ENCODE measurements at places on chromosomes 12 and 14.

DNA sequence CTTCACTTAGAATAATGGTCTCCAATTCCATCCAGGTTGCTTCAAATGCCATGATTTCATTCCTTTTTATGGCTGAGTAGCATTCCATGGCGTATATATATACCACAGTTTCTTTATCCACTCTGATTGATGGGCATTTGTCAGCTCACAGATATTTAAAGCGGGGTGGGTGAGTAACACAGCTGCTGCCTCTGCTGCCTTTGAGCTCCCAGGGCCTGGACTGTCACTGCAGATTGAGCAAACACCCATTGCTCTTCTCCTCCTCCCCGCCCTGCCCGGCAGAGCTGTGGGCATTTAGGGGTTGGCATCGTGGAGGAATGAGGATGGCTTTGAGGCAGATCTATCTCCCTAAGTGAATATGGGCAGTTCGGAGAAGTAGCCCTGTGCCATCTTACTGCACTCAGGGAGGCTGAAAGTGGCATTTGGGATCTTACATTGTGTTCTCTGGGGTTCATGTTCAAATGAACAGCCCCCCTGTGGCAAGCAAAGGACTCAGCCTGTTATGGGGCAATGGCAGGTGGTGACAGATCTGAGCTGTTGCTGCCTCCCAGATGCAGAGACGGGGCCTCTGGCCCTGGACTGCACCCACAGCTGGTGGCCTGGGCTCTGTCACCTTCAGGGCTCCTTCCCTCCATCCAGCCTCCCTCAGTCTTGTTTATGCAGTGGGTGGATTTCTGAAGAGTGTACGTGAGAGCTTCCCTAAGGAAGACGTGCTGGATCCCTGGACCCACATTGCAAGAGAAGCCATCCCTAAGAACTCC lies 4.9 kb downstream of the RFLNA start:
- DNase-seq: no peak

DNA sequence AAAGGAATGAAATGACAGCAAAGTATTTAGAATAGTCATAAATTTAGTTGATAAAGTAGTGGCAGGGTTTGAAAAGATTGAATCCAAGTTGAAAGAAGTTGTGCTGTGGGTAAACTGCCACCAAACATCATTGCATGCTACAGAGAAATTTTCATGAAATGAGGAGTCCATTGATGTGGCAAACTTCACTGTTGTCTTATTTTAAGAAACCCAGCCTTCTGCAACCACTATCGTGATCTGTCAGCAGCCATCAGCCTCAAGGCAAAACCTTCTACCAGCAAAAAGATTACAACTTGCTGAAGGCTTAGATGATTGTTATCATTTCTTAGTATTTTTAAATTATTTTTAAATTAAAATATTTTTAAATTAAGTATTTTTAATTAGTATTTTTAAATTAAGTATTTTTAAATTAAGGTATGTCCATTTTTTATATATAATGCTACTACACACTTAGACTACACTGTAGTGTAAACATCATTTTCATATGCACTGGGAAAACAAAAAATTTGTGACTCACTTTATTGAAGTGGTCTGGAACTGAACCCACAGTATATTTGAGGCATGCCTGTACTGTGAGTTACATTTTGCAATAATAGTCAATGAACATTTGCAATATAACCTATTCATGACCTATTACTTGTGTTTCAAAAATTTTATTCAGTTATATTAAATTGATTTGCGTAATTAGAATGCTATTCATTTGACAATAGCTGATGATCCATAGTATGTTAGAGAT lies 67.2 kb upstream of the SYT1 start:
- DNase-seq: no peak

DNA sequence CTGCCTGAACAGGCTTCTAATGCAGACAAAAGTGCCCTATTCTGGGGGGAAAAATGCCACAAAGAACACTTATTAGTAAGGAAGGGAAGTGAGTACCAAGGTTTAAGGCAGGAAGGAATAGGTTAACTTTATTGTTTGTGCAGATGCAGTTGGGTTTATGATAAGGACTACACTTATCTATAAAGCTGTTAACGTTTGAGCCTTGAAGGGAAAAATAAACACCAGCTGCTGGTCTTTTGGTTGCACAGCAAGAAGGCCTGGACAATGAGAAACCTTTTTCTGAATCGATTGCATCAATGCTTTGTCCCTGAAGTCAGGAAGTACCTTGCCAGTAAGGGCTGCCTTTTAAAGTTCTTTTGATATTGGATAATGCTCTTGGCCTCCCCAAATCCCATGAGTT lies 407.8 kb downstream of the ATP23 start:
- no peak for DNase-seq

- no peak for DNase-seq
These were observed 187.4 kb upstream of the RASSF8 start for GRCh38 chr12:25771041-25771440.

DNA sequence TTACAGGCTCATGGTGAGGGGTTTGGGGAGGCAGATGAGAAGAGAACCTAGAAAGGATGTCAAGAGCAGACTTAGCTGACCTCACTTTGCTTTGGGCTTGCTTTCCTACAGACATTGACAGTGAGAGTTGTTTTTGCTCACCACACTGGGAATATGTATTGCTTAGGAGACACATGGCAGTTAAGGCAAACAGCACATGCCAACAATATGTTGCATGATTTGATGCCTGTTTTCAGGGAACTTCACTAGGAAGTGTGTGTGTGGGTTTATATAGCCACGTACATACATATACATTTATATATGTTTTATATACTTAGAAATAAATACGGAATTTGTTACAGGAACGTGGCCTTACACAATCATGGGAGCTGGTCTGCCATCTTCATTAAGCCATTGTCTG lies 346.1 kb downstream of the RGS6 start:
- DNase-seq: no peak

- no peak for DNase-seq
These were observed 20.7 kb downstream of the PHLDA1 start for GRCh38 chr12:76010732-76011458.

DNA sequence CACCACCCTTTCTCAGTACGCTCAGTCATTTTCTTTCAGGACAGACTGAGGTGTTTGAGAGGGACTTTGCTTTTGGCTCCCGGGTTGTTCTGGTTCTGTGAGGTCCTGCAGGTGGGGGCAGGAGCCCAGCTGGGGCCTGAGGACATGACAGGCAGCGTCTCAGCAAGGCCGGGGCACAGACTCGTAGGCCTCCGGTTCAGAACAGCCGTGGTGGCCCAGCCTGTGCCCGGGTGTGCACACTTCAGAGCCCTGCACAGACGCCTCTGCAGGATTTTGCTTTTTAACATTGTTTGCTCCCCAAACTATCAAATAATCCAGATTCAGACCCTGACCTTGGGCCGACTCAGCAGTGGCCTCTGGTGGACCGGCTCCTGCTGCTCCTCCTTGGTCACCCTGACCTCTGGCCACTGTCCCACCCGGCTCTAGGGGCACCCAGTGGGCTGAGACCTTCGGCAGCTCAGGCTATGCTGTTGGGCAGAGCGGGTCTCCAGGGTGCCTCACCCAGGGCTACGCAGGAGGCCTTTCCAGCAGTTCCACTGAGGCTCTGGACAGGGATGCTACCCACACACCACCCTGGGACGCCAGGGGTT lies 65.2 kb downstream of the ADGRD1 start:
- DNase-seq: no peak

DNA sequence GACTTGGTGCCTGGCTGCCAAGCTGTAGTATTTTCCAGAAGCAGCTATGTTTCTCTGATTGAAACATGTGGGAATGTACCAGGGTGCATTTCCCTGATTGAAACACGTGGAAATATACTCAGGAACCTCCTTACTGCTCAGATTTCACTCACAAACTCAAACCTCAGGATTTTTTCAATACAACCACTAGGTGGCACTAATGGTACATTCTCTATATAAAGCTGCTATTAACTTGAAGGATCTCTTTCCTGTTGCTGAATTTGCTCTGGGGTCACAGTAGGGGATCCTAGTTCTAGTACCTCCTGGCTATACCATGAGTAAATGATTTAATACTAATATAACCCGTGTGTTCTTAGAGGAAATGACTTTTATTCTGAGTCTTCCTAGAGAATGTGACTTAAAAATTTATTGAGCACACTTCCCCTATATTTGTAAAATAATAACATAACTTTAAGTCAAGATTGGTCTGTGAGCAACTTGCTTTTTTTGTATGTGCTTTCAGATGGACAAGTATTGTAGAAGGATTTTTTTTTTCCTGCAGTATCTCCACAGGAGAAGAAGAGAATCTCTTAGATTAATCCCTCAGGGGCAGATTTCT lies 173.8 kb upstream of the MIS18BP1 start:
- peak; percentile 53 for DNase-seq

DNA sequence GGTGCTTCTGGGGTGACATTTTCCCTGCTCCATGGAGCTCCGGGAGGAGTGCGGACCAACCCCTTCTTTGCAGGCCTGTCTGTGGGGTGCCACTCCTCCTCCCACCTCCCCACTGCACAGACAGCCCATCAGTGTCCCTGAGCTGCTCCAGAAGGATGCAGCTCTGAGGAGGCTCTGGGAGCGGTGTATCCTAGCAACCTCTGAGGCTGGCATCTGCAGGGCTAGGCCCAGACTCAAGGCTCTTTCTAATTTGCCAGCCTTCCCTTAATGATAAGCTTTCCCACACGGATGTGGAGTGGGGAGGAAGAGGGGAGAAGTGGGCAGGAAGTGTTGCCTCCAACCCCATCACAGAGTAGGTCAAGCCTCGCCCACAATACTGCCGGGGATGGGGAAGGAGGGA lies 59.7 kb downstream of the CALM1 start:
- DNase-seq: no peak

GRCh38 chr12:131365821-131366260 lies 345.0 kb upstream of the SFSWAP start:
- DNase-seq: no peak

- no peak for DNase-seq
These were observed 55.4 kb downstream of the SETD3 start for GRCh38 chr14:99425272-99425681.

GRCh38 chr14:90453401-90453951 lies 56.6 kb downstream of the CALM1 start:
- no peak for DNase-seq

GRCh38 chr14:50058113-50058512 lies 58.3 kb downstream of the VCPKMT start:
- no peak for DNase-seq

Data from DMS 273 treated with DMSO at 0.1 percent for 48 hours (cell line).